ENCODE measurements at places on chromosomes 11 and 22. TPM values are rescaled to one million over a fixed set of nuclear protein-coding genes. Genes with fewer than 3 reads are reported as not detected.
A peak's percentile ranks its signal among the peaks of the same experiment; 100 is the strongest.

The FIBIN gene
- total RNA-seq, result not detected

The TUT1 gene
- total RNA-seq, result 20.0 TPM

The BIK gene
- 0.28 TPM for total RNA-seq

The KDM4D gene
- total RNA-seq, result not detected

The LDLRAD3 gene
- 1.2 TPM for total RNA-seq

The TTC9C gene
- 27.2 TPM for total RNA-seq

The GAB4 gene
- total RNA-seq, result 4.6 TPM

- no peak overlapping the region for H3K4me3 ChIP-seq
- H3K27me3 ChIP-seq, result no peaks in the 10 kb centered on the region
- H3K4me1 ChIP-seq, result no peaks in the 10 kb centered on the region
- H3K36me3 ChIP-seq, result no peaks in the 10 kb centered on the region
These were observed 209.6 kb upstream of the LARGE1 start for GRCh38 chr22:34129691-34130486.

GRCh38 chr22:21043860-21044535 lies 1.7 kb upstream of the LRRC74B start:
- DNase-seq, result no peak
- H3K27me3 ChIP-seq, result no peaks in the 10 kb centered on the region
- no peak overlapping the region for H3K27ac ChIP-seq

GRCh38 chr11:69243496-69244200 lies 50.3 kb upstream of the MYEOV start:
- H3K4me1 ChIP-seq, result no peaks in the 10 kb centered on the region
- no peaks in the 10 kb centered on the region for H3K27me3 ChIP-seq
- H3K27ac ChIP-seq, result no peak overlapping the region
- H3K36me3 ChIP-seq, result no peaks in the 10 kb centered on the region

GRCh38 chr11:95301474-95301873 lies 70.5 kb upstream of the SESN3 start:
- no peaks in the 10 kb centered on the region for H3K36me3 ChIP-seq
- H3K4me1 ChIP-seq, result no peaks in the 10 kb centered on the region
- no peak overlapping the region for H3K4me3 ChIP-seq
- DNase-seq, result no peak

DNA sequence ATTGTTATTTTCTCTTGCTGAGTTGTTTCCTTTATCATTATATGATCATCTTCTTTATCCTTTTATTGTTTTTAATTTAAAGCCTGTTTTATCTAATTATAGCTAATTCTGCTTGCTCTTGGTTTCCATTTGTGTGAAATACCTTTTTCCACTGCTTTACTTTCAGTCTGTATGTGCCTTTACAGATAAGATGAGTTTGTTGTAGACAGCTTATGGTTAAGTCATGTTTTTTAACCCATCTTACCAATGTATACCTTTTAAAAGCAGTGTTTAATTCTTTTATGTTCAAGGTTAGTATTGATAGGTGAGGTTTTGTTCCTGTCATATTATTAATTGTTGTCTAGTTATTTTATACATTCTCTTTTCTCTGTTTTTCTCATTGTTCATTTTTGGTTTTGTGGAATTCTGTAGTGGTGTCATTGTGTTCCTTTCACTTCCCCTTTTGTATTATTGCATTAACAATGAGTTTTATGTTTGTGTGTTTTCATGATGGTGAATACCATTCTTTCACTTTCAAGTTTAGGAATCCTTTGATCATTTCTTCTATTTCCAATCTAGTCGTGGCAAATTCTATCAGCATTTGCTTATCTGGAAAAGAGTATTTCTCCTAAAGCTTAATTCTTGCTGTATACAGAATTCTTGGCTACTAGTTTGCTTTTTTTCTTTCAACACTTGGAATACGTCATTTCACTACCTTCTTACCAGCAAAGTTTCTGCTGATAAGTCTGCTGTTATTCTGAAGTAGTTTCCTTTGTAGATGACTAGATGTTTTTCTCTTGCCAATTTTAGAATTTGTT lies 21.8 kb downstream of the OR5AN1 start:
- H3K4me1 ChIP-seq, result no peaks in the 10 kb centered on the region
- no peak for DNase-seq
- no peaks in the 10 kb centered on the region for H3K36me3 ChIP-seq
- H3K27ac ChIP-seq, result no peak overlapping the region

- no peak within 1 kb of the TSS for H3K4me3 ChIP-seq
- peaks cover 13% of the 10 kb centered on the region for H3K4me1 ChIP-seq
- DNase-seq, result no peak
- H3K27ac ChIP-seq, result no peak within 1 kb of the TSS
- H3K27me3 ChIP-seq, result no peaks in the 10 kb centered on the region
These were observed at the start of gene PLEKHB1 for GRCh38 chr11:73645972-73646631. Gene PLEKHB1, plus strand, starts transcription at chr11:73646581. Its CDS starts 28 bp downstream, at chr11:73646609.

DNA sequence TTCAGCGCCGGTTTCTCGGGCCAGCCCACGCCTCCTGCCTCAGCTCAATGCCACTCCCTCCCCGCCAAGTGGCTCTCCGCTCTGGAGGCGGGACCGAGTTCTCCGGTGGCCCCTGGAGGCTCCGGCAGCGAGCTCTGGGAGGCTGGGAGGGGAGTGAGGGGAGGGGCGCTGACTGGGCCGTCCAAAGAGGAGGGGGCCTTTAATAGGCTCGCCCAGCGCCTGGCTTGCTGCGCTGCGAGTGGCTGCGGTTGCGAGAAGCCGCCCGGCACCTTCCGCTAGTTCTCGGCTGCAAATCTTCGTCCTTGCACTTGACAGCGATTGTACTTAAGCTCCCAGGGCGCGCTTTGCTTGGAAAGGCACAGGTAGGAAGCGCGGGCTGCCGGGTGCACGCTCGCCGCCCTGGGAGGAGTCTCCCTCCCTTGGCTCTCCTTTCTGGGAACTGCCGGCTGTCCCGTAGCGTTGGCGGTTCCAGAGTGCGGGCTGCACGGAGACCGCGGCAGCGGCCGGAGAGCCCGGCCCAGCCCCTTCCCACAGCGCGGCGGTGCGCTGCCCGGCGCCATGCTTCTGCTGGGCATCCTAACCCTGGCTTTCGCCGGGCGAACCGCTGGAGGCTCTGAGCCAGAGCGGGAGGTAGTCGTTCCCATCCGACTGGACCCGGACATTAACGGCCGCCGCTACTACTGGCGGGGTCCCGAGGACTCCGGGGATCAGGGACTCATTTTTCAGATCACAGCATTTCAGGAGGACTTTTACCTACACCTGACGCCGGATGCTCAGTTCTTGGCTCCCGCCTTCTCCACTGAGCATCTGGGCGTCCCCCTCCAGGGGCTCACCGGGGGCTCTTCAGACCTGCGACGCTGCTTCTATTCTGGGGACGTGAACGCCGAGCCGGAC lies at the start of gene ADAMTS15:
Gene ADAMTS15 (plus strand): TSS at position 230 of the 894 bp plus-strand sequence. CDS start 329 bp downstream, at position 559.
- no peaks in the 10 kb centered on the region for H3K36me3 ChIP-seq
- H3K27me3 ChIP-seq, result peaks cover 14% of the 10 kb centered on the region
- peaks cover 20% of the 10 kb centered on the region for H3K4me1 ChIP-seq
- no peak within 1 kb of the TSS for H3K27ac ChIP-seq
- H3K4me3 ChIP-seq, result peak within 1 kb of the TSS; percentile 17
- no peak for DNase-seq

- peaks cover 14% of the 10 kb centered on the region for H3K4me1 ChIP-seq
- no peak overlapping the region for H3K27ac ChIP-seq
- H3K4me3 ChIP-seq, result no peak overlapping the region
- H3K36me3 ChIP-seq, result peaks cover 4% of the 10 kb centered on the region
- no peaks in the 10 kb centered on the region for H3K27me3 ChIP-seq
These were observed 41.3 kb downstream of the CD6 start for GRCh38 chr11:61012737-61013215.

DNA sequence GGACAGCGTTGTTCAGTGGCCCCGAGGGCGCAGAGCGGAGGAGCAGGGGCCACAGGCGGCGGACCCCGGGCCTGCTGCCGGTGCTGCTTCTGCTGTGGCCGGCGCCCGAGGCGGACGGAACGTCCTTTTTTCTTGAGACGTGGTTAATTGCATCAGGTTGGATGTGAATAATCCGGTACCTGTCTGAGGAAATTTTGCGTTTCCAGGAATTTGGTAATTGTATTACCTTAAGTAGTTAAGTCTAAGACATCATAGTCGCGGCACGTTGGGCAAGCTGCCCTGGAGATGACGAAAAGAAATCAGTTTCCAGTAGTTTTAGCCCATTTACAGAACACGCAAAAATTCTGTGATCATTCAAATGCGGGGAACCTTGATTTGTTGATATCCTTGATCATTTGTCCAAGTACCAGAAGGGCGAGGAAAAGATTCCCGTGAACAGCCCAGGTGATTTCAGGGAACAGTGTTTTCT lies 789 bp downstream of the SPECC1L start:
- peaks cover 15% of the 10 kb centered on the region for H3K4me1 ChIP-seq
- no peaks in the 10 kb centered on the region for H3K36me3 ChIP-seq
- DNase-seq, result no peak
- H3K4me3 ChIP-seq, result peak overlapping the region; percentile 84
- H3K27ac ChIP-seq, result peak overlapping the region; percentile 74

DNA sequence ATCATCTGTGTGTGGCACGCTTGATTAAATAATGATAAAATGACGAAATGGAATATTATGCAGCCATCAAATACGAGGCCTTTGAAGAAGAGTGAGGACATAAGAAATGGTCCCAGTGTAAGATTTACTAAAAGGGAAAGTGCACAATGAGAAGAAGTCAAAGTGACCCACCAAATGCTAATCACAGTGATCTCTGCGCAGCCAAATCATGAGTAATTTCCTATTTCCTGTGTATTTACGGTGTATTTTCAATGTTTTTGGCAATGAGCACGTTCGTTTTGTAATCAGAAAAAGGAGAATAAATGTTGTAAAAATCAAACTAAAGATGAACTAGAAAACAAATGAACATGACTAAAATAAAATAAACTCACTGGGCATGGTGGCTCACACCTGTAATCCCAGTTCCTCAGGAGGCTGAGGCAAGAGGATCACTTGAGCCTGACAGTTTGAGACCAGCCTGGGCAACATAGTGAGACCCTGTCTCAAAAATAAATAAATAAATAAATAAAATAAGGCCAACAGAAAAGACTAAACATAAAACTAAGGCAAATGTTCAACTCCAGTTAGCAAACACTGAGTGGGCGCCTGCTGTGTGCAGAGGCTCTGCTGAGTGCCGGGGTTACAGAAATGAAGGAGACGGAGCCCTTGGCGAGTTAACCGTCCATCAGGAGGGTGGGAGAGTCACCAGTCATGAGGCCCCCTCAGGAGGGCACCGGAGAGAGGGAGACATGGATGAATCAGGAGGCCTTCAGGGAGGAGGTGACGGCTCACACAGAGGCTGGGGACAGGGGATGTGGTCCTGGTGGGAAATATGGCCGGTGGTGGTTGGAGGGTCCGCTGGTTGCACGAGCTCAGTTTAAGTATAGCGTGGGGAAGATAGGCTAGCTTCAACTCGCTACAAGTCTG lies 26.0 kb upstream of the CBX7 start:
- H3K27ac ChIP-seq, result no peak overlapping the region
- H3K36me3 ChIP-seq, result no peaks in the 10 kb centered on the region
- peaks cover 55% of the 10 kb centered on the region for H3K4me1 ChIP-seq
- H3K4me3 ChIP-seq, result no peak overlapping the region

DNA sequence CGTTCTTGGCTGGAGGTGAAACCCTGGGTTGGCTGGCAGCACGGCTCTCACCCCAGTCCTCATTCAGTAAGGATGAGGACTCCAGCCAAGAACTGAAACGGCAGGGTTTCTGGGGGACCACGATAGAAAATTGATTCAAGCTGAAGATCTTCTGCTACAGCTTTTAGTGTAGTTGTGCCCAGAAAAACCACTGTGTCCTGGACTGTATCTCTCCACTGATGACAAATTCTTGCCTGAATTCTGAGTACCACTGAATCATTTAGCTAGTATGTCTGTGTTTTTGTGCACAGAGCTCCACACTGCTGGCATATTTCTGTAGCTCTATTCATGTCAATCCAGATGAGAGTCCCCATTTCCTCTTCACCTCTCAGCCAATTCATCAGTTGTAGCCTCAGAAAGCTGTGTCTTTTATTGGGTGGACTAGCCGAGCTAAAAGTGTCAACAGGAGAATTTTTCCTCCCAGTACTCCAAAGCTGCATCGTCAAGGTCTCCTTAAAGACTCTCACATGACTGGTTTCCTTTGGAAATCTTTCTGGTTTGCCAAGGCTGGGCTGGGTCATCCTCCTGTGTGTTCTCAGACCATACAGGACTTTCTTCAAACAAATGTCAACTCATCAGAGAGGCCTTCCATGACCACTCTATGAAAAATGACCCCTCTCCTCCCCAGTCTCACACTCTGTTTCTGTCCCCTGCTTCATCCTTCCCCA lies 144.6 kb downstream of the LDLRAD3 start:
- no peak for DNase-seq
- no peaks in the 10 kb centered on the region for H3K36me3 ChIP-seq
- peaks cover 12% of the 10 kb centered on the region for H3K27me3 ChIP-seq
- no peak overlapping the region for H3K4me3 ChIP-seq

- no peak overlapping the region for H3K4me3 ChIP-seq
- peaks cover 8% of the 10 kb centered on the region for H3K27me3 ChIP-seq
- peaks cover 2% of the 10 kb centered on the region for H3K4me1 ChIP-seq
- no peaks in the 10 kb centered on the region for H3K36me3 ChIP-seq
- H3K27ac ChIP-seq, result no peak overlapping the region
These were observed 3.2 kb downstream of the FGF3 start for GRCh38 chr11:69815973-69816372.

- H3K36me3 ChIP-seq, result peaks cover 7% of the 10 kb centered on the region
- H3K4me3 ChIP-seq, result no peak overlapping the region
- H3K4me1 ChIP-seq, result peaks cover 12% of the 10 kb centered on the region
- DNase-seq, result no peak
- H3K27me3 ChIP-seq, result no peaks in the 10 kb centered on the region
These were observed 1.6 kb downstream of the TCP11L1 start for GRCh38 chr11:33040862-33041453.

Measured in natural killer cell (primary cell).